Activated naive CD4-positive, alpha-beta T cell treated with anti-CD3 and anti-CD28 coated beads, Interleukin-2, amount 50 U/mL, for 16 hours (primary cell): ENCODE measurements at places on chromosomes 13 and 19.

GRCh38 chr13:113456116-113456702 is 2.9 kb upstream of the ADPRHL1 start:
- no peak for DNase-seq

GRCh38 chr19:3591876-3592613 is 6.8 kb downstream of the GIPC3 start:
- DNase-seq, result no peak

DNA sequence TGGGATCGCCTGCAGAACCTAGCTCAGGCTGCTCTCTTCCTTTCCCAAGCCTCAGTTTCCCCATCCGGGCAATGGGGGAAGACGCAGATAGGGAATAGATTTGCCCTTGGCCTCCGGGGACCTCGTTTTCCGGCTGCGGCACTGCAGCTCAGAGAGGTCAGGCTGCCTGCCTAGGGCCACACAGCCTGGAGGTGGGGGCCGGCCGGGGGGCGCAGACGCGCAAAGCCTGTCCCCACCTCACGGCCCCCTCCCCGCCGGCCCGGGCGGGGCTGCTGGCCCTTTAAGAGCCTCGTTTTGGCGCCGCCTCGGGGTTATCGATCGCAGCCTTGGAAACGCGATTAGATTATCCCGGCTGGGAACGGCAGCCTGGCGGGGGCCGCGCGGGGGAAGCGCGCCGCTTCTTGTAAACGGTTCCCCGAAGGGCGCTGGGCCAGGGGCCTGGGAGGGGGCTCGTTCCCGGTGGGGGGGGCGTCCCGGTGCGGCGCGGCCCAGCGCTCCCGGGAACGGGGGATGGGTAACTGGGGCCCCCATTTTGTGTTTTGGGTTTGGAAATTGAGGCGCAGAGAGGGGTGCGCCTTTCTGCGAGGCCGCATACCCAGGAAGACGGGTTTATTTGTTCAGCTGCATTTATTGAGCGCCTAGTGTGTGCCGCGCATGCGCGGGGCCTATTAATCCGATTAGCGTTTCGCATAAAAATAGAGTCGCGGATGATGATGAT is 23.4 kb upstream of the TCF3 start:
- DNase-seq, result no peak

- no peak for DNase-seq
These were observed 157.9 kb downstream of the UQCRFS1 start for GRCh38 chr19:29054886-29055675.

DNA sequence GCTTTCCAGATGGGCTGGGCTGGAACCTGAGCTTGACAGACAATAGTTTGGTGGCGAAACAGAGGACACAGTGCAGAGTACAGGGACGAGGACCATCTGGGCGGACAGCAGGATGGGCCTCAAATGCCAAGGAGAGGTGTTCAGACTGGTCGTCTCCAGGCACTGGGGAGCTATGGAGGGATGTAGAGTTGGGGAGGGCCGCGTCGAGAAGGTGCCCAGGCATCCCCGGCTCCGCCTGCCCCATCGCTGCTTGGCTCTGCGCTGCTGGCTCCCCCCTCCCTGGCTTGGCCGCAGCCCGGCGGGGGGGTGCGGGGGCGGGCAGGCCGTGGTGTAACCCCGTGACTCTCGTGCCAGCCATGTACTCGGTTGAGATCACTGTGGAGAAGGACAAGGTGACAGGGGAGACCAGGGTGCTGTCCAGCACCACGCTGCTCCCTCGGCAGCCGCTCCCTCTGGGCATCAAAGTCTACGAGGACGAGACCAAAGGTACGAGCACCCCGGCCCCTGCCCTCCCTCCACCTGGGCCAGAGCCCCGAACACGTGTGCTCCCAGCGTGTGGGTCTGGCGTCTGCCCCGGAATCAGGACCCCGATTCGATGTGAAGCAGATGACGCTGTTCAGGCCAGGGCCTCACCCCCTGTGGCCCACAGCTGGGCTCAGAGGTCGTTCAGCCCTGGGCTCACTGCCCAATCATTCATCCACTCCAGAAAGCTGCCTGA is 10.8 kb upstream of the MISP start:
- DNase-seq, result no peak

DNA sequence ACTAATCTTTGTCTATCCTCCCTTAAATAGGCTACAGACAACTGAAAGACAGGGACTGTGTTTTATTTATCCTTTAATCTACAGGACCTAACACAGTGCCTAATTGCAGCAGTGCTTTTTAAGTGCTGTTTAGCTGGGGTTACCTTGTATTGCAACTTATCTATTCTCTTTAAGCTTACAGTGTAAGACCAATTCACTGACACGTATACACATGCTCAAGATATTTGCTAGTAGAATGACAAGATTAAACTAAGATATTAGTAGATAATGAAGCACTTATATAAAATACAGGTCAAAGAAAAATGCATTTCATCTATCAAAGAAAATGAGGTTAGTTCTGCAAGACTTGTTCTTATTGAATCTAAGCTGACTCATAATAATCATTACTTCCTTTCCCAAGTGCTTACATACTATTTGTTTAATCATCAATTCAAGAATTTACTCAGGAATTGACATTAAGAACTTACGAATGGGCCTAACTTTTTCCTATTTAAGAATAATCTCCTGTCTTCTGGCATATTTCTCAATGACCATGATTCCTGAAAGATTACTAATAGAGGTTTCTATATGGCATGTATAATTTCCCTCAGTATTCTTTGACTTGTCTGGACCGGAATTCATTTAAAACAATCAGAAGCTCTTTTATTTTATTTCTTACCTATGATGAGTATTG is 75.8 kb upstream of the MAB21L1 start:
- no peak for DNase-seq

DNA sequence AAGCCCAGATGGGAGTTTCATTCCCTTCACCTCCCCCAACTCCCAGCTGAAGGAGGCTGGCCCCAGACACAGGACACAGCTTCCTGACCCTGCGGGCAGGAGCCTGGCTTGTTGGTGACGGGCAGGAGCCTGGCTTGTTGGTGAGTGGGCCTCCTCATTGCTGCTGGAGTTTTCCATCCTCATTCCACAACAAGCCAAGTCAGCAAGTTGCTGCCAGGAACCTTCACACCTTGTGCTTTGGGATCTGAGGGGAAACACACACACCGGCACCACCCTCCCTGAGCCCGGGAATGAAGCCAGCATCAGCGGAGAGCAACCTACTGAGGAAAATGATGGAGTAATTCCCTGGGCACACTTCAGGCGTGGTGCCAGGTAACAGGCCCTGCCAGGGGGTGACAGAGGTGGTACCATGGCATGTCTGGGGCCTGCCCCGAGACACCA is 74.9 kb downstream of the ALOX5AP start:
- DNase-seq, result no peak

DNA sequence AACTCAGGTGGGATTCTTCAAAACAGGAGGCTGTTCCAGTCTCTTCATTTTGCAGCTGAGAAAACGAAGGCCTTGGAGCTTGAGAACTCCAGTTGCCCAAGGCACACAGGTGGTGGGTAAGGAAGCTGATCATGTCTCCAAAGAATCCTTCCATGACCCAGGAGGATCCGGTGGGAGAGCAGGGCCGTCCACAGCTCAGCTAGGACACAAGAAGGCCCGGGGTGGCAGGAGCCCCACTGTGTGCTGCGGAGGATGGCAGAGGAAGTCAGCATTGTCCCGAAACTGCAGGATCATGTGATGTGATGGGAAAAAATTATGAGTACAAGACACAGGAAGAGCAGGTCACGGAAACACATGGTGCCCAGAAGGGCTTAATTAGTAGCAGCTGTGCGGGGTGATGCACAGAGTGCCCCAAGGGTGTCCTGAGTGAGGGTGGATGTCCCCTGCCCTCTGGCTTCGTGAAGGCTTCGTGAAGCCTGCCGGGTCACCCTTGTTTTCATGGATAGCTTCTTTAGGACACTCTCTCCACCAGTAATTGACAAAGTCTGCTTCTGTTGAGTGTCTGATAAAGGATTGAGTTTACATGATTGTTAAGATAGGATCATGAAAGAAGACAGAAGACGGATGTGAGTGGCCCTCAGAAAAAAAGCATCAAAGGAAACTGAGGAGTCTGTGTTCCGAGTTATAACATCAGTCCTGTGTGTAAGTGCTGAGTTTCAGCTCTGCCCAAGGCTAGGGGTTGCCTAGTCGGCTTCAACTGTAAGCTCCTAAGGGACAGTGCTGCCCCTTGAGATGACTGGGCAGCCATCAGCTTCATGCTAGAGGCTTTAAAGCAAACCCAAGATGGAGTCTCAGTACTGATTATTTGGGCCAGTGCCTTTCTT is 33.8 kb upstream of the SACS start:
- no peak for DNase-seq

DNA sequence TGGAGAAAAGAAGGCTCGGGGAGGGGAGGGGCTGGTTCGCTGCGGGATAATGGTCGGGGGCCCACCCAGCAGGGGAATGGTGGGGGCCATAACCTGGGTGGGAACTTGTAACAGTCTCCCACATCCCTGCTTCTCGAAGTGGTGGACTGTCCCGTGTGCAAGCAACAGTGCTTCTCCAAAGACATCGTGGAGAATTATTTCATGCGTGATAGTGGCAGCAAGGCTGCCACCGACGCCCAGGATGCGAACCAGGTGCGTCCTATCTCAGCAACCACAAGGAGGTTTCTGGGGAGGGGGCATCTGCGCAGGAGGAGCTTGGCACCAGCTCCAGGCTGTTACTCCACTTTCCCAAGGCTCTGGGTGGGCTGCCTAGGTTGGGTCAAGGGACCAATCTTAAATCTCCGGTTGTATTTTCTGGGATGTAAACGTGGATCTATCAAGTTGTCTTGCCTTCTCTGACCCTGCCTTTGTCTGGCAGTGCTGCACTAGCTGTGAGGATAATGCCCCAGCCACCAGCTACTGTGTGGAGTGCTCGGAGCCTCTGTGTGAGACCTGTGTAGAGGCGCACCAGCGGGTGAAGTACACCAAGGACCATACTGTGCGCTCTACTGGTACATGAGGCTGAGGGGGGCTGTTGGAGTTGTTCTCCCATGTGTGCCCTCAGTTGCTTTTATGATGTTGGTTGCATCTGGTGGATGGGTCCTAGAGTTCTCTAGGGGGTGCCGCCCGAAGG is 1.6 kb downstream of the TRIM28 start:
- no peak for DNase-seq

- DNase-seq, result no peak
These were observed 590 bp downstream of the LILRB5 start for GRCh38 chr19:54256250-54257115.

DNA sequence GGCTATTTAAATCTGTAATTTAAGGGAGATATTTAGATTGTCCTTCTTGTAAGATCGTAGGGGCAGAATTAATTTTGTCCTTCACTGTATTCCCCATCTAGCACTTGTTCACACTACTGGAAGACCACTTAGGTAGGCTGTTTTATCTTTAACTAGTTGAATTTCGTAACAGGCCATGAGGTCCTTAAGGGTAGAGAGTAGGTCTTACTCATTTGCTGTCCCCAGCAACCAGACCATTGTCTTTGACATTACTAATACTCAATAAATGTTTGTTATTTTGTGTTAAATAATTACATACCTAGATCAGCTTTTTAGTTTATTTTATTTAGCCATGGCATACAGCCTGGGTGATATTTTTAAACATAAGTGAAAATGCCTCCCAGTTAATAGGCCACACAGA is 177.1 kb downstream of the PCCA start:
- DNase-seq, result no peak

DNA sequence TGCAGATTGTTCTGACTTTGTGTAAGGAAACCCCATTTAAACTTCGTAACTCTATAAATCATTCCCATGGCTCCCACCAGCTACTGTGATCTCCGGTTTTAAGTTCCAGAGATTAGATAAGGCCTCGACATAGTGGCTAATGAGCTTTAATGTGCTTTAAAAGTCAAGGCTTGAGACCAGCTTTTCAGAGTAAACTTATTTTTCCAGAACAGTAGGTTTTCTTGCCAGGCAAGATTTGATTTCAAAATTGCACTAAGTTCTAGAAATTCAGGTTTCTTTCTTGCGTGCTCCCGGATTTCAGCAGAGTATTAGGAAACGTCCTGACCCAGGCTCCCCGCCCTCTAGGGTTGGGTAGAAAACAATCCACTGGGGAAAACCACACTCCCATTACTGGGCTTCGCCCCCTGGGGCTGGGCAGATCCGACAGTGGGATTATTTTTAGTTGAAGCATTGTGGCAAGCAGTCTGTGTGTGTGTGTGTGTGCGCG is 43.3 kb downstream of the CRYL1 start:
- no peak for DNase-seq

DNA sequence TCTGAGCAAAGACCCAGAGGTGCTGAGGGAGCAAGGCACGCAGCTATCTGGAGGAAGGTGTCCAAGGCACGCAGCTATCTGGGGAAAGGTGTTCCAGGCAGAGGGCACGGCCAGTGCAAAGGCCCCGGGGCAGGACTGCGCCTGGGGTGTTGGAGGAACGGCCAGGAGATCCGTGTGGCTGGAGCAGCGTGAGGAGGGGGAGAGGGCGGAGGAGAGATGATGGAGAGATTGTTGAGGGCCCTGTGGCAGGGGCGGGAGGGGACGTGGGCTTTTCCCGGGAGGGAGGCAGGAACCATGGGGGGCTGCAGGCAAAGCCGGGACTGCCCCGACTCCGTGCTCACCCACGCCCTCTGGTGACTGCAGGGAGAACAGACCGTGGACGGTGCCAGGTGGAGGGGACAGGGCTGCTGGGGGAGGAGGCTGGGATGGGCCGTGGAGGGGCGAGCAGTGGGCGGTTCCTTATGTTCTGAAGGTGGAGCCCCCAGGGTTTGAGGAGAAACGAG is 13.3 kb upstream of the MISP start:
- DNase-seq, result peak; percentile 59

DNA sequence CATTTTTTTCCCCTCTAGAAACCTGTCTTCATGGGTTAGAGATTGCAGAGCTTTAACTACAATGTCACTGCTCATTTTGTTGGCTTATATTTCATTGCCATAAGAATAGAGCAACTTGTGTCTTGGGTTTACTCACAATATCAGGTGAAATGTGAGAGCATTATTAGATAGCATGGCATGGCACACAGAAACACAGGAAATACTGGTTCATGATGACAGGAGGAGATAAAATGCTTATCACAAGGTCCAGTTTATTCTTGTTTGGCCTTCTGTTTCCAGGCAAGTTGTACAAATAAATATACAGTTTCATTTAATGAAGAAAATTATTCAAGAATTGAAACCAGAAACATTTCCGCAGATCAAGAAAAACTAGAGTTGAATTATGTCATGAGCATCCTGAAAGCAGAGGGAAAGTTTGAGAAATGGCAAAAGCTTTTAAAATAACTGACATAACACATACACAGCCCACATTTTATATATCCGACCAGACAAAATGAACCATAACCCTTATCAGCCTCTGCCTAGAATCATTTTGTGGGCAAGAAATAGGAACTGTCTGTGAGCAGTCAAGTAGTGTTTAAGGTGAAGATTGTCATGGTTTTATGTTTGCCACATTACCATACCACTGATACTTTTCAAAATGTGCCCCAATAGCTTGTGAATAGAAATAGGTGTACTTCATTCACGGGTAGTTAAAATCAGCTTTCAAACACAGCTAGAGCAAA is 297.9 kb upstream of the ARGLU1 start:
- no peak for DNase-seq

DNA sequence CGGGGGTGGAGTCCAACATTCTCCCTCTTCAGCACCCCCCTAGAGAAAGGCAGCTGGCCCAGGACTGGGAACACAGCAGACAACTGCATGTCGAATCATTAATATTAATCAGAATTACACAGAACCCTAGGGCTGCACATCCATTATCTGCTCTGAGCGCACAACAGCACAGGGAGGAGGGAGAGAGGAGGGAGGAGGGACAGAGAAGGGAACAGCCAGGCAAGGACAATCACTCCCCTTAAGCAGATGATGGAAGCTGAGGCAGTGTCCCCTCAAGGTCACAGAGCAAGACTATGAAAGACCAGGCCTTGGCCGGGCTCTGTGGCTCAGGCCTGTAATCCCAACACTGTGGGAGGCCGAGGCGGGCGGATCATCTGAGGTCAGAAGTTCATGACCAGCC is 25.7 kb downstream of the TLE6 start:
- no peak for DNase-seq

- no peak for DNase-seq
These were observed 163.6 kb downstream of the FGF9 start for GRCh38 chr13:21834521-21834920.
